Right ventricle myocardium superior (tissue), 1 donor: ENCODE measurements at places on chromosomes 1 and 21. TPM values are rescaled to one million over a fixed set of nuclear protein-coding genes. Genes with fewer than 3 reads are reported as not detected.

Gene PDE4B
- 10.6 TPM for total RNA-seq

- no peak for DNase-seq
Observed at GRCh38 chr1:40300249-40300567, 16.9 kb downstream of the COL9A2 start.

DNA sequence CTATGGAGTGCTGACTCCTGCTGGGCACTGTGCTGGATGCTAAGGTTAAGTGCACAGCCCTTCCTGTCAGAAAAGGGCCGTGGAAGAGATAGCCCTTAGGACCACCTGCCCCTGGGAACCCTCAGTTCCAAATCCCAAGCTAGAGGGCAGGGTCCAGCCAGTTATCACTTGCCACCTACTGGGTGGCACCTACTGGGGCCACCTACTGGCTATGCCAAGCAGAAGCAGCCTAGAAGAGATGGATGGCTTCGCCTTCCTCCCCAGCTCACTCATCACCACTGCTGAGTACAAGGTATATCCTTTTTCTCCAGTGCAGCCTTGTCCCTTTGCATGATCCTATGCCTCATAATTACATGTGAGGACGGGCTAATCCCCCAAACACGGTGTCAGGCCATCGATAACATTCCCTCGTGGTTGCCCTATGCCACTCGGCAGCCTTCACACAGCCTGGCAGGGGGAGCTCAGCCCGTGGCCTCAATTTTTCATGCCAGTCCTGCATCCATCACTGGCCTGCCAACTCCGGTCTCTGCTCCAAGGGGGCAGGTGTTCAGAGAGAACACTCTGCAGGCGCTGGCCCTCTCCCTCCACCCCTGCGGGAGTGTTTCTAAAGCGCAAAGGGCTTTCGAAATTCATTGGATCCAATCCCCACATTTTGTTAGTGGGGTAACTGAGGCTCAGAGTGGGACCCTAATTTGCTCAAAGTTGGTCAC is 49.0 kb downstream of the SYT2 start:
- DNase-seq = no peak

DNA sequence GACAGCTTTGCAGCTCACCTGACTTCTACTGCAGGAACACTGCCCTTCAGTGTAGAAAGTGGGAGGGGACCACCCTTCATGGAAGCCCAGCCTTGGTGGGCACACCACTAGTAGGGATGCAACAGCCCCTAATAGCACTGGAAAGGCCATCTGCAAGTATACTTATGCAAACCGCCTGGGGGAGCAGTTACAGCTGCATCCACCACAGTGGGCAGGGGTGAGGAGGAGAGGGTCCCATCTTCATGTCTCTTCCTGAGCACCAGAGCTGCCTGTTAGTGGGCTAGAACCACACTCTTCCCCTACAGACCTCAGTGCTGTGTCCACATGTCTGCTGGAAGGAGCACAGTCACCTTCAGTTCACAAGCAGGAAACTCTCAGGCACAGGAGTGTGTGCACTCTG is 66.2 kb upstream of the LHX8 start:
- no peak for DNase-seq
